ENCODE measurements at places on chromosomes 2 and 18.

- DNase-seq: no peak
These were observed 79.9 kb upstream of the STK39 start for GRCh38 chr2:168327328-168327727.

DNA sequence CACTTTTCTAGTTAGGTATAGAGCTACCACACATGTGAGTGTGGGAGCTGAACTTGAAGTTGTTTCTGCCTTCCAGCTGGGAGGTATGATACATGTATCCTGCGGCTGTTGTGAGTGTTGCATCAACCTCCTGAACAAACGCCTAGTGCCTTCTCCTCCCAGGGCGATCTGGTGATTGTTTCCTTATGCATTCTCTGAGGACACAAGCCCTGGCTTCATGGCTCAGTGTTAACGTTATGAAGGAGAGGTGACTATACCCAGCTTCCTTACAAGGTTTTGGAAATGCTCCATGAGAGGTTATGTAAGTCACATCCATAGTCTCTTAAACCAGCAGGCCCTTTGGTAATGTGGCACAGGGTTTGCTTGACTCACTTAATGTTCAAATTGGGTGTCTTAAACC is 64.9 kb downstream of the SPRED2 start:
- DNase-seq: no peak

DNA sequence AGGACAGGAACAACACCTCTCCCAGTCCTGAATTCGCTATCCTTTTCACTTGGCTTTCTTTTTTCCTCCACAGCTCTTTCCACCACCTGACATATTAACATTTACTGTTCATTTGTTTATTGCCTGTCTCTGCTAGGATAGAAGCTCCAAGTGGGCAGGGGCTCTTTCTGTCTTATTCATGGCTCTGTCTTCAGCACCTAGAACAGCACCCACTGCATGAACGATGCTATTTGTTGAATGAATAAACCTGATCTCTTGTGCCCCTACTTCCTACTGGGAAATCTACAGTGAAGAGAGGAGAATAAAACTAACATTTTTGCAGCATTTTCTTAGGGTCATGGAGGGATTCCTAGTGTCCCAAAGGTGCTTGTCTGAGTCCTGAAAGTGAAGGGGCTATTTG is 24.4 kb upstream of the GAREM2 start:
- DNase-seq: no peak

DNA sequence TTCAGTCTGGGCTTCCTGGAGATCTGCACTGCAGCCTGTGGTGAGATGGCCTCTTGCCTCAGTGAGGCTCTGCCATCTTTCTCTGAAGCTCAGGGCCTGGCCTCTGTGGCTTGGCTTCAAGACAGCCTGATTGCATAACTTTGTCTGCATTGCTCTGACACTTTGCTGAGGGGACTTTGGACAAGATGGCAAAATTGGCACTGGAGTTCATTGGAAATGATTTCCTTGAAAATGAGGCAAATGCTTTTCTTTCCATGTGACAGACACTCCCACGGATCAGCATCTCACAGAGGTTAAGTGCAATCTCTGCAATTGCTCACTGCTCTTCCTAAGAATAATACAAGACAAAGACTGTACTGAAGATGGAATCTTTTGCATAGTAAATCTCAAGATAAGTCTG is 166.8 kb downstream of the KCNS3 start:
- DNase-seq: no peak

- no peak for DNase-seq
These were observed 67.6 kb downstream of the AAK1 start for GRCh38 chr2:69575926-69576325.

GRCh38 chr2:39266139-39266805 is 22.5 kb upstream of the CDKL4 start:
- no peak for DNase-seq

DNA sequence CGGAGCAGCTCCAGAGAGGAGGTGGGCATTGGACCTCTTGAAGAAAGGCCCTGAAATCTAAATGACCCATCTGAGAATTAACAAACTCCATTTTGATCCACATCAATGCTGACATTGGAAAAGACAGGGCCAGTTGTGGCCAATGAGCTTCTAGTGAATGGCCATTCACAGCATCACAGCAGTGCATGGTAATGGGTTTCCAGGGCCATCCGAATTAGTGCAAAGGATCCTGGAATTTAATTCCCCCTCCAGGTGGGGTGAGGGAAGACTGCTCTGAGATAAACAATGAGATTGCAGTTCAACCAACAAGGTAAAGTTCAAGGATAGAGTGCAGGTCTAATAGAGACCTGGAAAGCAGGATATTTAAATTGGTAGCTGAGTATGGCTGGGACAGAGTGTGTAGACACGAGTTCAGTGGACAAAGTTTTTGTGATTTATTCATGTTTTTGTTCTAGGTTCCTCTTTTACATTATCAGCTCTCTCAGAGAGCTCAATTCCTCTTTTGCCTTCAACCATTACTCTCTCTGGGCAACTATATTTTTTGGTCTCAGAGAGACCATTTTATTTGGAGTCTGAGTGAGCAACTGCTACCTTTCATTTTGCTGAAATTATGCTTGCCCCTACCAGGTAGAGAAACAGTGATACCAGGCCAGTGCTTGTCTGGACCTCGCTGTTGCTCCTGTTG is 5.0 kb downstream of the TACR1 start:
- no peak for DNase-seq

DNA sequence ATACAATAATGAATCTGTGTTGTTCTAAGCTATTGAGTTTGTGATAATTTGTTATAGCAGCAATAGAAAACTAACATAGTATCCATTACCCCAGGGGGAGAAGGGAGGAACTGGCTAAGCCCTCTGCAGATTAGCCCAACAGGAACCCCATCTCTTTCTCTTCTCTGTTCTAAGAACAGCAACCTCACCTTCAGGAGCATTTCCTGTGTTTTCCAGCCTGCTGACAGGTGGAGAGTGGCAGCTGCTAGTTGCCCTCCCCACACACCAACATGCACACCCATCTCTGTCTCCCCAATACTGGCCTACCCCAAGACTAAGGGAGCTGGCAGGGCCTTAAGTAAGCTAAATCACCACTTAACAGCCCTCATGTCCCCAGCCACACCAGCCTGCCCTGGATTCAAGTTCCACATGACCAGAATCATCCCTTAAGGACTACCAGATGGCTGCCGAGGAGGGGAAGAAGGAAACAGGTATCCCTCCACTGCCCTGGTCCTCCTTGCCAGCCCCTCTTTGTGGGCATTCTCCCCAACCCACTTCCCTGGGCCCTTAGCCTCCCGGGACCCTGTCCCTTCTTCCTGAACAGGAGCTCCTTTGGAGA is 52.8 kb downstream of the TRABD2A start:
- no peak for DNase-seq

Measured in pons (tissue), 1 donor.